Adipocyte (in vitro differentiated cells): ENCODE measurements at places on chromosomes 1 and 21.

GRCh38 chr1:35461966-35462651 lies 95.1 kb downstream of the KIAA0319L start:
- no peak for DNase-seq

- peak; percentile 57 for DNase-seq
These were observed 1.4 kb upstream of the SRRM1 start for GRCh38 chr1:24641646-24642151.

DNA sequence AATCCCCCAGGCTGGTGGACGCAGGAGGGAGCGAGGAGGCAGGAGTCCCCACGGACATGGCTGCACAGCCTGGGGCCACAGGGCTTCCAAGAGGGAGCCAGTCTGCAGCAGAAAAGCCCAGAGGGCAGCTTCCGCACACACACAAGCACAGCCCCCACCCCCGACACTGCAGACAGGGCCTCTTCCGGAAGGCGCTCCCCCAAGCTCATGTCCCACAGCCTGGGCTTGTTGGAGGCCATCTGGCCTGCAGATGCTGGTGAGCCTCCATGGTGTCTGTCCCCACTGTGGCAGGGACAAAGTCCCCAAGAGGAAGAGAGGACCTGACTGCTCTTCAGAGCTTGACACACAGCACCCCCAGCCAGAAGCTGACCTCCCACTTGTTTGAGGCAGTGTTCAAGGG lies 13.4 kb upstream of the KIAA1614 start:
- no peak for DNase-seq

GRCh38 chr21:43343992-43344886 lies 82.7 kb downstream of the SIK1 start:
- no peak for DNase-seq

DNA sequence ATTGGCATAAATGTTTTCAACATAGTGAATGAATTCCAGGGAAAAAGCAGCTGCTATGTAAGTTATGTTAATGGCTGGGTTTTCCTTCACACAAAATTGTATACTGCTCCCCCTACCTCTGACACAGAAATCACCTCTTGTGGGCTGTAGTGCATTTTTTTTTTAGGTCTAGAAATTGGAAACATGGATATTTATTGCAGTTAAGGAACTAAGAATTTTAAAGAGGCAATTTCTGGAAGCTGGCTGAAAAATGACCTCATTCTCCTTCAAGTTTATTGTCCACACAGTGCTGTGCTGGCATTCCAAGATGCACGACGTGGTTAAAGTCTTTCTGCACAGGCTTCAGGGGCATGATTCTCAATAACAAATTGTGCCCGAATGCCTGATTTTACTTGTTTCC lies 1424.2 kb downstream of the MRPL39 start:
- DNase-seq: peak; percentile 53

DNA sequence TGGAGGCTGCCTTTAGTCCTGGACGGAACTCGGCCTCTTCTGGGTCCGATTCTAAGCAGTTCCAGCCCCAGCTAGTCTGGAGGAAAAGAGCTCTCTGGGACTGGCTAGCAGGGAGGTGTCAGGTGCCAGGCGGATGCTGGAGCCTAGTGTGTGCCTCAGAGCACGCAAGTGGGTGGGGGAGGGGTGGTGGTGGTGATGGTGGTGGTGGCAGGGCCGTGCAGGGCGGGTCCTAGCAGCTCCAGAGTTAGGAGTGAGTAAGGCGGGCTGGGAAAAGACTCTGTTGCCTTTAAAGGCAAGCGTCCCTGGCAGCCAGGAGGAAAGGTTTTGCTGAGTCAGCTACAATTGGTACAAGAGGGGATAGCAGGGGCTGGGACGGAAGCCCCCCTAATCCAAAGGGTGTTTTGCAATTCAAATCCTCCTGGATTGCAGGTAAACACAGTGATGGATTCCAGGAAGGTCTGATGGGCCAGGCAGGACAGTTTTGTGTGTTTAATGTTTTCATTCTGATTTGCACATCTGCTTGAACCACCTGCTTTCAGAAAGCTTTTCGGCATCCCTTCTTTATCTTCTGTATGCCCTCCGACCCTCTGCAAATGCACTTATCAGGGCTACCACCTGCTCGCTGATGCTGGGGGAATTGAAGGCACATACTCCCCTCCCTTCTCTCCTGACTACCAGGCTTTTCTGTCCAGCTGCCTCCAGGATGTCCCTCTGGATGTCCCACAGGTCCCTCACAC lies 4.1 kb upstream of the SLC2A1 start:
- DNase-seq: no peak

DNA sequence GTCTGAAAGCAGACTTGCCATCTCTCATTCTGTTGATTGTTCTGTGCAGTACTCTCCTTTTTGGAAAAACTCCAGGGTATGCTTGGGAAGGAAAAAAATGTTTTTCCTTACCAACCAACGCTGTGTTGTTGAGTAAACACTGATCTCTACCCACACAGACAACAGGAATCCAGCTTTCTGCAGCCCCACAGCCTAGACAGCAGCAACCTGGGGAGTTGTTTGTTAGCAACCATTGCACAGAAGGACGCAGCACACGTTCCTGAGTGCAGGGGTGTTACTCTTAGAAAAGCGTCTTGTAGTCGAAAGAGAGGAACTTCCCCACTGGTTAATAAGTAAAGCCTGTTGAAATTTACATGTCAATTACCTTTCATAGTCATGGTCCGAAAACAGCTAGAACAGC lies 56.6 kb downstream of the SMYD2 start:
- peak; percentile 59 for DNase-seq

DNA sequence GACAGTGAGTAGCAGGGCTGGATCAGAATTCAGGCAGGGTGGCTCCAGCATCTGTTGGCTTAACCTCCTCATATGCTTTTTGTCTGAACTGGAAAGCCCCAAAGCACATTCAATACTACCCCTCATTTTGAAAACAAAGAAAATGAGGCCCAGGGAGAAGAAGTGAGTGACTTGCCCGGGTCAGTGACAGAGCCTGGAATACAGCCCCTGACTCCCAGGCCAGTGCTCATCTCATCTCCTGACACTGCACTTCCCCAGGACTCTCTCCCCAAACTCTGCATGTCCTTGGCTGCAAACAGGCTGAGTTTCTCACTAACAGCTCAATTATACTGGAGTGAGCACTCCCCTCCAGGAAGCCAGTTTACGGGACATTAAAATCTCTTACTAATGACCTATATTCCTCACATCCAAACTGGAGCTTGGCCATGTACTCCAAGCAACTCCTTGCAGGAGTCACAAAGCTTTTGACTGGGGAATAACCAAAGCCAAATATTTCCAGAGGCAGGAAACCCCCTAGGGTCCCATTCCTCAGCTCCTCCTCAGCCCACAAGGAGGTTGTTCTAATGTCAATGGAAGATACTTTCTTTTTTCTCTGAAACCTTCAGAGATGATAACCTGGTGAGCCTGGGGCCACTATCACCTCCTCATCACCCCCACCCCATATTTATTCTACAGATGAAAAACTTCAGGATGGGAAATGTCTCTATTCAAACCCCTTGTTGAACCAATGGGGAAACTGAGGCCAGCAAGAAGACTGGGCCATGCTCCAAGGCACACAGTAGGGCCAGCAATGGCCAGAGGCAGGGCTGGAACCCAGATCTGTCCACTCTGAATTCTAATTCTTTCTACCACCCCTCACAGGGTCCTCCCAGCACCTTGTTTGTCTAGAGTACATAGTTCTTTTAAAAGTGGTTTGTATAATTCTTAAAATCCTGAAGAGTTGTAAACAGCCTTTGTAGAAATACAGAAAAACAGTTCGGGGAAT lies 127.0 kb downstream of the PLPP3 start:
- DNase-seq: no peak

DNA sequence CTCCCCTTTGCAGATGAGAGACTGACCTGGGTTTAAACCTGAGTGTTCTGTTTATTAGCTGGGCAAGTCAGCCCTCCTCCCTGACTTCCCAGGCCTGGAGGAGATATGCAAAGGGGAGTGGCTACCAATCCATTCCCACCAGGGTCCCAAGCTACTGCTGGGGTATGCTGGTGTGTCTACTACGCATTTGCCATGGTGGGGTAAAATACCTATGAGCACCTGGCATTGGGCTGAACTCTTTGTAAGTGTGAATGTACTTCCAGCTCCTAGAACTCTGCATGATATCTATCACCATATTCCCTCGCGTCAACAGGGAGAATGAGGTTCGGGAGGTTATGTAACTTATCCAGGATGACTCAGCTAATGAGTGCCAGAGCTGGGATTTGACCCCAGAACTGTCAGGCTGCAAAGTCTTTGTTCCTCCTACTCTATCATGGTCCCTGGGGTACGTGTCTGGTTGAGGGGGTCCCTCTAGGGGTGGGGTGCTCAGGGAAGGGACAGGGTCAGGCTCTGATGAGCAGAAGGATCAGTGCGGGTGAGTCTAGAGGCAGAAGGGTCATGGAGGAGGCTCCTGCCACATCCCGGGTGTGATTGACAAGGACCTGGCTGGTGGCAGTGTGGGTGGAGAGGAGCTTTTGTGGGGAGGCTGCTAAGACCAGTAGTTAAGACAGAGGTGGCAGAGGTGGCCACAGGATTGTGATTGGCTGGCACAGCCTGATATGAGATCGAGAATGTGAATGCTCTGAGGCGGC lies 16.7 kb downstream of the AMPD2 start:
- DNase-seq: peak; percentile 35

DNA sequence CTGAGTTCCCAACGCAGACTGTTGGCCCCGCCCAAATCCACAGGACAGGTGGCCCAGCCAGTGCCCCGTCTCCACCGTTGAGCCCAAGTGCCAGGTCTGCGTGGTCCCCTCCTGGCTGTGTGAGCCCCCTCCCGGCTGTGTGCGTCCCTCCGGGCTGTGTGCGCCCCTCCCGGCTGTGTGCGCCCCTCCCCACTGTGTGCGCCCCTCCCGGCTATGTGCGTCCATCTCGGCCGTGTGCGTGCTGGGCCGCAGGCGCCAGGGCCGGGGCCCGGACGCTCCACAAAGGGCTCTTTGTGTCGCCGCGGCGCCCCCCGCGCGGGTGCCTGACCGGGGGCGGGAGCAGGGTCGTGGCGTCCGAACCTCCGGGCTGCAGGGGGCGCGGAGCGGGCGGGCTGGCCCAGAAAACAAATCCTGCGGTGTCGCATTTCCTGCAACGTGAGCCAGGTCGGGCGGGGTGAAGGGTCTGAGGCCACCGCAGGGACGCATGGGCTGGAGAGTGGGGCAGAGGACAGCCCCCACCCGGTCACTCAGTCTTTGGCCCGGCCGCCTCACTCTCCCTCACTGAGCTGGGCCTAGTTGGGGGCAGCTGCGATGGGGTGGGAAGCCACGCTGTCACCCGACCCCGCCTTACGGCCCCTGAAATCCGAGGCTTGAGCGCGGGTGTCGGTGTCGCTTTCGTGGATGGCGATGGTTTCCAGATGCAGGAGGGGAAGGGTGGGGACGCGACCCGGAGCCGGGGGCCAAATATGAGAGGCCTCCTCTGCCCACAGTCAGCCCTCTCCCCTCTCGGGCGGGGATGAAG lies 18.8 kb downstream of the TNFRSF25 start:
- no peak for DNase-seq

DNA sequence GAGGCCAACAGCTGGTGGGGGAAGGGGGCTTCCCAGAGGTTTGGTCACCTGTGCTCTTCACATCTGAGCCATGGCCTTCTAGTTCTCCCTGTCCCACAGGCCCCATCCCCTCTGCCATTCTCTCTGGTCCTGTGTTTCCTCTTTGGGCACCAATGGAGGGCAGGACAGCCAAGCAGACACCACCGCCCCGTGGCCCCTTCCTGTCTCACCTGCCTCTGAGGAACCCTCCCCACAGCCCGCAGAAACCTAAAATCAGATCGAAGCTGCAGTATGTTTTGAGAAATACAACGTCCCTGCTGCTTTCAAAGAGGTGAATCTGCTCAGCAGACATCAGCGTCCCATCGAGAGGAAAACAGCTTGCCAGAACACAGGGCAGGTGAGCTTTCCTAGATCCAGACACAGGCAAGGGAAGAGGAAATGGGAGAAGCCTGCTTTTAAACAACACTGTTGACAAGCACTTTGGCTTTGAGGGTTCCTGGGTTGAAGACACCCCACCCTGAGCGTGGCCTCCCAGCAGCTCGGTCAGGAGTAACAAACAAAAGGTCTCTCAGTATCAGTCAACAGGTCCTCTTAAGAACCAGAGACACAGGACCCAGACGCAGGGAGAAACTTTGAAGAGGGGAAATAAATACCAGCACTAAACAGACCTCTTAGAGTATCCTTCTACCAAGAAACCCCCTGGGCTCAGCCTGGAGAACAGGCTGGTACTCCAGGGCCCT lies 2.3 kb downstream of the PANK4 start:
- no peak for DNase-seq

GRCh38 chr21:44484498-44485253 lies 29.4 kb downstream of the LRRC3 start:
- no peak for DNase-seq
